Aorta (tissue), 5 donors: ENCODE measurements at places on chromosomes 4 and X. TPM values are rescaled to one million over a fixed set of nuclear protein-coding genes. Genes with fewer than 3 reads are reported as not detected.

GRCh38 chrX:77444075-77444474 is 3.1 kb upstream of the FGF16 start:
- no peak for DNase-seq

Gene NPY2R
- total RNA-seq: 0.13 TPM

GRCh38 chr4:147085781-147086180 is 140.1 kb upstream of the TTC29 start:
- no peak for DNase-seq

DNA sequence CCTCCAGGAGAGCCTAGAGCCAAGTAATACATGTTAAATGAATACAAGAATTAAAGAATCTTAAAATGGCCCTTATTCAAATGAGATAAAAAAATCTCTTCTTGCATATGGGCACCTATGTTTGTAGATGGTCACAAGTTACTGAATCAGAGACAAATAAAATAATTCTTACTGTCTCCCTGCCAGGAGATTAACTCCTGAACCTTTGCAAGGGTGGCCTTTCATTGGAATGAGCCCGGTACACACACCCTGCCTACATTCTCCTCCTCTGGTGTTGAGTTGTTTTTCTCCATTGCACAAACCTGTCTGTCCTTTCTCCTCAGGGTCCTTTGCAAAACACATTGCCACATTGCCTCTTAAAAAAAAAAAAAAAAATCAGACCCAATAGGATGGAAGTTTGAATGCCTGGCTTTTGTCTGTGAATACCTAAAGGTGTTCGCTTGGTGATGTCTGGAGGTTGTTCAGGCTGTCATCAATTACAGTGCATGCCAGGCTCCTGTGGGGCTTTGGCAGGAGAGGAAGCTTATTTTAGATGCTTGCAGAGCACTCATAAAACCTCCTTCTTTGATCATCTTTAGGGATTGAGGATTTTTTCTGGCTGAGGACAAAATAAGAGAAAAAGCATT is 8.3 kb upstream of the TMEM154 start:
- DNase-seq: no peak

Gene NUDT6
- total RNA-seq: 4.0 TPM

DNA sequence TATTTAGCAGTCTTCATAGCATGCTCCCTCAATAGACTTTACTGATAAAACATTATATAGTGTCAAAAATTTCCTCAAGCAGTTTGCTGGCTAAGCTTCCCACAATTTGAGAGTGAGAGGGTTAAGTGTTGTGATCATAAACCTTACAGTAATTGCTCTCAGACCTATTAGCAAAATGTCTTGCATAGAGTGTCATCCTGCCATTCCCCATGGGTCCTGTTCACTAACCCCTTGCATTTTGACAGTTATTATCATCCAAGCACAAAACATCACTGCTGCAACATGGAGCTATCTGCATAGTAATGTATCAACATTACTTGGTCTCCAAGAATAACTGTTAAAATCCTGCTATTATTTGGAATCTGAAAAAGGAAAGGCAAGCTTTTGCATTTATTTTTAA is 196.1 kb upstream of the GK2 start:
- no peak for DNase-seq

- DNase-seq: no peak
Measured at GRCh38 chr4:21452931-21453330, 495.6 kb downstream of the KCNIP4 start.

DNA sequence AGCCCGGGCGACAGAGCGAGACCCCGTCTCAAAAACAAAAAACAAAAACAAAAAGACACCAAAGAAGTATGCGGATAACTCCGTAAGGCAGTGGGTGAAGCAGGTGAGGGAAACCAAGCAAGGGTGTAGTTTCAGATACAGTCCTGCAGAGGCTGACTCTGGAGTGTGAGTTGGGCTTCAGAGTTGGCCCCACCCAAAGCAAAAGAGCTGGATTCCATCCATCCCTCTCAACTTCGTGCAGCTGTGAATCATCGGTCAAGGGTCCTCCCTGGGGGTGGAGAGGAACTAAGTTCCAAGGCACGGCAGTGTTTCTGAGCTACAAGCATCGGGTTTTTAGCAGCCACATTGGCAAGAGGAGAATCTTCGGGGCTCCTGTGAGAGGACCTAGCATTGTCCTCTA is 43.9 kb upstream of the FAM9A start:
- DNase-seq: no peak

DNA sequence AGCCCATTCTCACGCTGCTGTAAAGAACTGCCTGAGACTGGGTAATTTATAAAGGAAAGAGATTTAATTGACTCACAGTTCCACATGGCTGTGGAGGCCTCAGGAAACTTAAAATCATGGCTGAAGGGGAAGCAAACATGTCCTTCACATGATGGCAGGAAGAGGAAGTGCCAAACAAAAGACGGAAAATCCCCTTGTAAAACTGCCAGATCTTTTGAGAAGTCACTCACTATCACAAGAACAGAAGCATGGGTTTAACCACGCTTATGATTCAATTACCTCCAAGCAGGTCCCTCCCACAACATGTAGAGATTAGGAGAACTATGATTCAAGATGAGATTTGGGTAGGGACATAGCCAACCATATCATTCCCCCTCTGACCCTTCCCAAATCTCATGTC is 335.5 kb downstream of the IL15 start:
- DNase-seq: no peak

- no peak for DNase-seq
Measured at GRCh38 chr4:182478475-182478874, 235.3 kb downstream of the TENM3 start.

- DNase-seq: peak; percentile 44
Measured at GRCh38 chr4:7434141-7434765, 477 bp downstream of the PSAPL1 start.

DNA sequence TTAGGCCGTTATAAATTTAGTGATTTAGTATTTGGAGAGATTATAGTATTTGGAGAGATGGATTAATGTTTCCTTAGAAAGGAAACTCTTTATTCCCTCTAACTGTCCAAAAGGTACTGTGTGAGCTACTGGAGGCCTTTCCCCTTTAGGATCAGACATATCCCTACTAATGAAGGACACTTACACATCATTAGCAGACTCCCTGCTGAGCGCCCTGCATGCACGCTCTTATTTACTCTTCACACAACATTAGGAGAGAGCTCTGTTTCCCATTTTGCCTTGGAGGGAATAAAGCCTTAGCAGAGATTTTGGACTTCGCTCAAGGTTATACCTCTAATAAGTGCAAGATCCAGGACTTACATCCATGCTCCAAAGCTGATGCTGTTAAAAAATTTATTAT is 17.8 kb upstream of the STOX2 start:
- no peak for DNase-seq

DNA sequence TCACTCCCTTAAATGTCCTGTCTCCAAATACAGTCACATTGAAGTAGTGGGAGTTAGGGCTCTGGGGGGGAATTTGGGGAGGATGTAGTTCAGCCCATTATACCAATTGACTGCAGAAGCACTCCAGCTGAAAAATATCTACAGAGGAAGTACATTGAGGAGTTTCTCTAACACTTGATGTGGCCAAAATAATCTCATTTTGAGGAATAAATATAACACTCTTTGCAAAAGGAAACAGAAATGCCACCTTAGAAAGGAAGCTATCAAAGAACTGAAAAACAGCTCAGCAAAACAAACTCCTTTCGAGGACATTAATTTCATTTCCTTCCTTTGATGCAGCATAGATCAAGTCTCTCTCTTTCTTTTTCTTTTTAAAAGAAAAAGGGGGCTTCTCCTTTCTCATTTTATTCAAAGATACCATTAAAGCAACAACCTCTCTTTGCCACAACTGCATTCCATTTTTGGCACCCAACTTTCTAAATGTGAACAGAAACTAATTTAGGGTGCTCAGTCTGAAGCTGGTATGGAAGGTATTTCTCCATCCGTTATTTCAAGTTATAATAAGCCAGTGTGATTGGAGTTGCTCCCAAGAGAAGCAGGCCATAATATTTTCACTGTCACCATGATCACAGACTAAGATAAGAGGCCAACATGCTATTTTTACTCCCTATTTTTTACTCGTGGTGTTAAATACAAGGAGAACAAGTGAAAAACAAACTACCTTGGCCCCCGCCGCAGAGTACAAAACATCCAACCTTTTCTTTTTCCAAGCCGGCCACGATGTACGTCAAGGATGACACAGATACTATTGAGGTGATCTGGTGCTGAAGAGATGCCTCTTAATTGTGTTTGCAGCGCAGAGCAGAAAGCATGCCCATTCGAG is 230.4 kb upstream of the GATB start:
- no peak for DNase-seq

- DNase-seq: no peak
Measured at GRCh38 chr4:173272996-173273395, 61.2 kb downstream of the HMGB2 start.

- DNase-seq: no peak
Measured at GRCh38 chr4:6500481-6501140, 28.2 kb upstream of the PPP2R2C start.

- no peak for DNase-seq
Measured at GRCh38 chr4:152528060-152528459, 7.8 kb downstream of the FBXW7 start.

GRCh38 chr4:68494688-68495087 is 47.4 kb downstream of the TMPRSS11E start:
- DNase-seq: no peak

Gene GABRG1
- total RNA-seq: 0.03 TPM

DNA sequence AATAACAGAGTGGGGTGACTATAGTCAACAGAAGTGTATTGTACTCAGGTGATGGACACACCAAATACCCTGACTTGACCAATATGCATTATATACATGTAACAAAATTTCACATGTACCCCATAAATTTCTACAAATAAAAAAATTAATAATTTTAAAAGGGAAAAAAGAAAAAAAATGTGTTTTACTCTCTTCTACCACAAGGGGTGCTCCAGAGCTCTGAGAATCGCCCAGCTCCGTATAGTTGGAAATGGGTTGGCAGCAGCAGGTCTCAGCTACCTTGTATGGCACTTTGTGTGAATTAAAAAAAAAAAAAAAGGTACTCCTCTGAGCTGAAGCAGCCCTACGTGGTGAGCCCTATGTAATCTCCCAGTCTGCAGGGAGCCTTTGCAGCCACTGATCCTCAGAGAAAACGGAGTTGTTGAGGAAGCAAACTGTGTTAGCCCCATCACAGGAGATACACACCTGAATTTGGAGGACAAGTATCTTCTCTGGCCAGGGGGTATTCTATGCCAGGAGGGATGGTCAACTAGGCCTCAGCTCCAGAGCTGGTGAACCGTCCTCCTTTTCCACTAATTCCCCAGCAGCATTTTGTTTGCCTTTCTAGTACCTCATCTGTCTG is 17.2 kb upstream of the POLA1 start:
- no peak for DNase-seq

DNA sequence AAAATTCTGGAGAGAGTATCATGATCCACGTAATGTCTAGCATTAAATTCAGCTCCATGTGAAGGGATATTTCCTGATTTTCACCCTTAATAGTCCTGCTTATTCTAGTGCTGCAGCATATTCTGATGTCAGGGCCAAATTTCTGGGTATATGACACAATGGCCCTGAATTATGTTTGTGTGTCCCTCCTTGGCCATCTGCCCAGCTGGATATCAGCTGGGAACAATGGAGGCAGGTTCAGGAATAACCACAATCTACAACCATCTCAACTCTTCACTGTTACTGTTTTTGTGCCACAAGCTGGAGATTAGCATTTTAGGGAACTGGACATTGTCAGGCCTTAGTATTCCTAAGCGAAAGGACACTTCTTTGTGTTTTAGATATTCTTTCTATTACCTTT is 3.5 kb downstream of the GLRB start:
- no peak for DNase-seq
